ENCODE measurements at places on chromosomes 5 and 9. TPM values are rescaled to one million over a fixed set of nuclear protein-coding genes. Genes with fewer than 3 reads are reported as not detected.
A peak's percentile ranks its signal among the peaks of the same experiment; 100 is the strongest.

DNA sequence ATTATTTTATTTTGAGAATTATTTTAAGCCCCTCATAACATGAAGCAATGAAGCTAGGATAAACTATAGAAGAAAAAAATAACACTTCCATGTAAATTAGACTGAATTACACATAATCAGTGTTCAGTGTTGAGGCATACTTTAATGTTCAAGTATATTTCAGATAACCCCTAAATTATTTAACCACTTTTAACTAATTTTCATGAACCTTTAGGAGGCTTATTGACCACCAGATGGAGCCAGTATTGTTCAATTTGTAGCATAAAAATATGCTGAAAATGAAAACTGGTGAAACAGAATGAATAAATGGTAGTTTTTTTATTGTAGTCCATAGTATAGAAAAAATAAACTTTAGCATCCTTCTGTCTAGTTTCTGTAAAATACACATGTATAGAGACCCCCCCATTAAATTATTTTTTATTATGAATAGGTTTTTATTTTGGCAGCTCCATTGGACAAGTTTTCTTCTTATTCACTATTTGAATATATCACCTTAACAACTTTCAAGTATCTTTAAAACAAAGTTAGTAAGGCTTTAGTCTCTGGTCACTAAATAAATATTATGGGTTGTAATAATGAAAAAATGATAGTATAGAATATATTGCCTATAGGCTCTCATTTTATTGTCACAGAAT lies 190.1 kb downstream of the CWC27 start:
- H3K27ac ChIP-seq, result no peak overlapping the region
- no peak overlapping the region for H3K4me3 ChIP-seq
- peaks cover 15% of the 10 kb centered on the region for H3K36me3 ChIP-seq

- H3K27ac ChIP-seq, result no peak overlapping the region
- no peak for DNase-seq
- H3K4me3 ChIP-seq, result no peak overlapping the region
- no peaks in the 10 kb centered on the region for H3K36me3 ChIP-seq
- H3K4me1 ChIP-seq, result no peaks in the 10 kb centered on the region
These were observed 15.8 kb downstream of the CCDC152 start for GRCh38 chr5:42772265-42772993.

DNA sequence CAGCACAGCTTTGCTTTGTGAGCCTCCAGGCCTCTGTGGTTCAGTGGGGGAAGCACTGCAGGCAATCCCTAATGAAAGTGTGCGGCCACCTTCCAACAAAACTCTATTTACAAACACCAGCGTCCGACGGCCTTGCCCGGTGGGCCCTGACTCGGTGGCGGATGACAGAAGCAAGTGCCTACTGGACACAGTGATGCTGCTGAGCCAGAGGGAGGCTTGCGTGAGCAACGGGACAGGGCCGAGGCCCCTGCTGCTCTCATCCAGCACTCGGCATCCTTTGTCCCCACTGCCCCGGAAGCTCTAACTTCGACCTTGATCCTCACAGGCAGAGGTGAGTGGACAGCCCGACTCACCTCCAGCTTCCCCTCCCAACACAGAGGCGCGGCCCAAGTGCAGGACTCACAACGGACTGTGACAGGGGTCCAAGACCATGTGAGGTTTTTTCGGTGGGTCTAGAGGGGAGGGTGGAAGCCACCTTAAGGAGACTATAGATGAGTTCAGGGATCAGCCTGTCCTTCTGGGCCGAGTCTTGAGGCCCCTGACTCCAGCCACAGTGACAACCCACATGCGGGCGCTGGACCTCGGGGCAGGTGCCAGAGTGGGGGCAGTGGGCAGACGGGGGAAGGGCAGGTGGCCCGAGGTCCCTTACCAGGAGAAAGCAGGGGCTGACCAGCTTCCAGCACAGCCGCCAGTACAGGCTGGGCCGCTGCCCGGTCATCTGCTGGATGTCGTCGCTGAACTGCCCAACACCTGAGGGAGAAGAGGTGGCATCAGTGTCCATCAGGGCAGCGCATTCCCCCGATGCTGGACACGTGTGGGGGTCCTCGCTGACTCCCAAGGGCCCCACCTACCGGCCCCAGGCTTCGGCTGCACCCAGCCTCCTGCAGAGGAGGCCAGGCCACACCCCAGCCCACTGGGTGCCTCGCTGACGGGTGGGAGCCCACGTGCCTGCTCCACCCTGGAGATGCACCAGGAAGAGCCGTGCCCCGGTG lies 39.4 kb downstream of the SLC6A3 start:
- H3K4me1 ChIP-seq, result no peaks in the 10 kb centered on the region
- H3K4me3 ChIP-seq, result no peak overlapping the region
- no peaks in the 10 kb centered on the region for H3K36me3 ChIP-seq
- peaks cover 49% of the 10 kb centered on the region for H3K27me3 ChIP-seq
- no peak overlapping the region for H3K27ac ChIP-seq
- no peak for DNase-seq

- H3K4me3 ChIP-seq, result no peak overlapping the region
- H3K27ac ChIP-seq, result no peak overlapping the region
- DNase-seq, result no peak
These were observed 202.7 kb downstream of the ATP10B start for GRCh38 chr5:160649304-160649703.

DNA sequence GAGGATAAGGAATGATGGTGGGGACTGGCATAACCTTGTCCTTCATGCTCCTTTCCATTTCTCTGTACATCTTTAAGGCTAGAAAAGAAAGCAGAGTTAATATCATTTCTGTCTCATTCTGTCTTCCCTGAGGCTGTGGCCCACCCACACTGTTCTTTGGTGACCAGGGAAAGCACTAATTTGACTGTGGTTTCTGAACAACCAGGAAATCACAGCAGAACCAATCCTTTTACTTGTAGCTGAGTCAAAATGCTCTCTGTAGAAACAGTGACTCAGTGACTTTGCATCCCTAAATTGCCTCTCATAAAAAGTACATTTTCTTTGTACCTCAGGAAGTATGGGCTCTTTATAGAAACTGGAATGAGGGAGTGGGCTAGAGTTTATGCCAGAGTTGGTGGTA lies 28.1 kb downstream of the IL33 start:
- no peaks in the 10 kb centered on the region for H3K27me3 ChIP-seq
- DNase-seq, result no peak
- peaks cover 8% of the 10 kb centered on the region for H3K4me1 ChIP-seq
- H3K27ac ChIP-seq, result no peak overlapping the region

GRCh38 chr5:34002629-34003328 lies 5.1 kb downstream of the AMACR start:
- no peak for DNase-seq
- peaks cover 22% of the 10 kb centered on the region for H3K4me1 ChIP-seq
- no peaks in the 10 kb centered on the region for H3K27me3 ChIP-seq
- peak overlapping the region; percentile 48 for H3K27ac ChIP-seq
- H3K4me3 ChIP-seq, result no peak overlapping the region

GRCh38 chr5:150109921-150110320 lies 23.6 kb upstream of the CSF1R start:
- DNase-seq, result no peak
- H3K36me3 ChIP-seq, result no peaks in the 10 kb centered on the region
- peaks cover 43% of the 10 kb centered on the region for H3K4me1 ChIP-seq

- H3K4me1 ChIP-seq, result peaks cover 31% of the 10 kb centered on the region
- no peak for DNase-seq
- no peak overlapping the region for H3K4me3 ChIP-seq
- H3K27ac ChIP-seq, result no peak overlapping the region
These were observed 98.2 kb downstream of the SEMA5A start for GRCh38 chr5:9447691-9448090.

DNA sequence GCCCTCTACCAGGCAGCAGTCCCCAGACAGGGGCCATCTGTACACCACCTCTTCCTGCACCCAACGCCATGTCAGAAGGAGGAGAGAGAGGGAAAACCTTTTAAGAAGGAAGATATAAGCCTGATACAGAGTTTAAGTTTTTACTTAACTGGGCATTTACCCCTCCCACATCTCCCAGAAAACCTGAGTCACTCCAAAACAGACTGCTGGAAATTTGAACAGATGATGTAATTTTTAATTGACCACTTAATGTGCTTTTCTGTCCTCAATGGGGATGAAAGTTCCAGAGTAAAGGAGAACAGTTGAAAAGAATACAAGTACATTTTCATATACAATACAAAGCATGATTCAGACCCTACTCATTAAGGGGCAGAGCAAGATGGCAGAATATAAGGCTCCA lies 63.9 kb downstream of the TTC39B start:
- no peak overlapping the region for H3K4me3 ChIP-seq
- H3K27me3 ChIP-seq, result no peaks in the 10 kb centered on the region
- H3K4me1 ChIP-seq, result peaks cover 3% of the 10 kb centered on the region
- DNase-seq, result no peak
- peaks cover 4% of the 10 kb centered on the region for H3K36me3 ChIP-seq
- no peak overlapping the region for H3K27ac ChIP-seq

DNA sequence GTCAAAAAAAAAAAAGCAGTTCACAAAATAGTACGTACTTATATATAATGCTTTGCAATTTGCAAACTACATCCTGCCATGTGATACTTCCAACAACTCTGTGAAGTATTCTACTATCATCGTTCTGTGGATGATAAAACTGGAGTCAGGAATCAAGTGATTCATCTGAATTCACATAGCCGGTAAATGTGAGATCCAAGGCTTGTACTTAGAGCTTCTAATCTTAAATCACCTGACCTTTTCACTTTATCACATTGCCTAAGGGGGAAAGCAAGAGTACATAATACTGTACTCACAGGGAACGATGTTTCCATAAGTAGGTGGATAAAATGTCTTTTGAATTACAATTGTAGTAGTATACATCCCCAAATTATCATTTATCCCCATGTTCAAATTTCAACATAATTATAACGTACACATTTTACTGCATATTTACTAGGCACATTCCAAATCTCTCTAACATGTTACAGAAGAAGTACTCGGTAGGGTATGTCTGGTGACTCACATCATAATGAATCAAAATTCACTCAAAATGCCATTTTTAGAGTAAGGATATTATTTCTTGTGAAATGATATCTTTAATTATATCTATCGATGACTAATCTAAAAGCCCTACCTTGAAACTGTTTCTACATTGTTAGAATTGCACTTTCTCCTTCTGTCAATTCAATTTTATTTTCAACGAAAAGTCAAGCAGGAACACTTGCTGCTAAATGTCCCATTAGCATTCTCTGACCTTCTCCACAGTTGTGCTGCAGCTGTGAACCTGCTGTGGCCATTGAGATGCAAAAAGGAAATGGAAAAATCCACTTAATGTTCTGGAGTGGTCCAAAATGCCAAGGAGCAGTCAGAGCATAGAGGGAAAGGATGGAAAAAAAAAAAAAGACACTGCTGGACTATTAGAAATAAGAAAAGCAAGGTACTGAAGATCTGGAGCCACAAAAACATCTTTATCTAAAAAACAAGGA lies 78.9 kb downstream of the OR2K2 start:
- peaks cover 4% of the 10 kb centered on the region for H3K4me1 ChIP-seq
- no peaks in the 10 kb centered on the region for H3K27me3 ChIP-seq
- H3K4me3 ChIP-seq, result no peak overlapping the region

DNA sequence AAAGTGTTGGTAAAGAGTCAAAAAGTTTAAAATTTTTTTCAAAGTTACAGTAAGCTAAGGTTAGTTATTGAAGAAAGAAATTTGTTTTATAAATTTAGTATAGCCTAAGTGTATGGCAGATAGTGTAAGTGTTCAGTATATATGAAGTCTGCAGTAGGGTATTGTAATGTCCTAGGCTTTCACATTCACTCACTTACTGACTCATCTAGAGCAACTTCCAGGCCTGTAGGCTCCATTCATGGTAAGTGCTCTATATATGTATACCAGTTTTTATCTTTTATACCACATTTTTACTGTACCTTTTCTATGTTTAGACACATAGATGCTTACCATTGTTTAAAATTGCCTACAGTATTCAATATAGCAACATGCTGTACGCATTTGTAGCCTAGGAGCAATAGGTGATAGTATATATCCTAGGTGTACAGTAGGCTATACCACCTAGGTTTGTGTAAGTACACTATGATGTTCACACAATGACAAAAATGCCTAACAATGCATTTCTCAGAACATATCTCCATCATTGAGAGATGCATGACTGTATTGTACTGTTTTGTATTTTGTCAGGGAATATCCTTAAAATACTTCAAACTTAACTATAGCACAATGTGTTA lies 38.5 kb downstream of the CYSTM1 start:
- no peaks in the 10 kb centered on the region for H3K36me3 ChIP-seq
- H3K4me3 ChIP-seq, result no peak overlapping the region
- no peaks in the 10 kb centered on the region for H3K27me3 ChIP-seq

DNA sequence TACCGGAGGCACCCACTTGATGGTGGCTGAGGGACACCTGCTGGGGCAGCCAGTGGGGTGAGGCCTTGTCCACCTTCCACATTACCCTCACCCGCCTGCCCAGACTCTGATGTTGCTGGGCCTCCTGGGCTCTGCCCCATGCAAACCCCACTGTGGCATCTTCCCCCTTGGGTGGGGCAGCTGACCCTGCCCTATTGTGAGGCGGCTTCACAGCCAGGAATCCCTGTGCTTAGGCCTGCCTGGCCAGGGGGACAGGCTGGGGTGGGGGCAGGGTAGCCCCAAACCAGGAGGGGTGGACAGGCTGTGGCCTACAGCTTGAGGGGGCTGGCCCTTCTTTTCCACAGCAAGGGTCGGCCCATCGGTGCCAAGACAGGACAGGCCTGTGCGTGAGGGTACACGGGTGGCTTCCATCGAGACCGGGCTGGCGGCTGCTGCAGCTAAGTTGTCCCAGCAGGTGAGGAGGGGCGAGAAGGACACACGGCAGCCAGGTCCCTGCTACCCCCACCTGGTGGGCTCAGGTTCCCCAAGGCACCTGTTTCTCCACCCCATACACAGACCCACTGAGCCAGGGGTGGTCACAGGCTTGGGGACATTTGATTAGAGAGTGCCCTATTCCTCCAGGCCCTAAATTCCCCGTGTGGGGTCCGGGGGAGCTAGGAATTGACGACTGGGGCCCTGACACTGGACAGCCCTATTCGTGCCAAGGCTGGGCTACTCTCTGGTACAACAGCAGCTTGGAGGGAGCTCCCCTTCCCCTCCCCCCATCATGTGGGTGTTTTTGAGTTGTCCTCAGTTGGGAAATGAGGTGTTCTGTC lies 99.2 kb downstream of the PHF2 start:
- peaks cover 17% of the 10 kb centered on the region for H3K36me3 ChIP-seq
- H3K27ac ChIP-seq, result no peak overlapping the region
- no peaks in the 10 kb centered on the region for H3K27me3 ChIP-seq
- no peaks in the 10 kb centered on the region for H3K4me1 ChIP-seq

GRCh38 chr5:156532921-156533320 lies 206.0 kb downstream of the SGCD start:
- no peak overlapping the region for H3K4me3 ChIP-seq
- H3K4me1 ChIP-seq, result peaks cover 12% of the 10 kb centered on the region
- H3K27ac ChIP-seq, result no peak overlapping the region
- peaks cover 25% of the 10 kb centered on the region for H3K27me3 ChIP-seq
- H3K36me3 ChIP-seq, result no peaks in the 10 kb centered on the region

- no peaks in the 10 kb centered on the region for H3K27me3 ChIP-seq
- no peak for DNase-seq
- peak overlapping the region; percentile 11 for H3K27ac ChIP-seq
- H3K36me3 ChIP-seq, result peaks cover 2% of the 10 kb centered on the region
- H3K4me1 ChIP-seq, result peaks cover 42% of the 10 kb centered on the region
- H3K4me3 ChIP-seq, result no peak overlapping the region
These were observed 41.8 kb downstream of the ENC1 start for GRCh38 chr5:74598731-74599130.

C5orf34 gene
- total RNA-seq, result 4.1 TPM

GAPT gene
- 1.6 TPM for total RNA-seq

GABRA6 gene
- total RNA-seq, result not detected

CDO1 gene
- 13.1 TPM for total RNA-seq

TMEFF1 gene
- total RNA-seq, result 19.6 TPM

CTNND2 gene
- 6.0 TPM for total RNA-seq

GNA14 gene
- 0.22 TPM for total RNA-seq

S100Z gene
- 0.32 TPM for total RNA-seq
